Daoy (cell line): ENCODE measurements at places on chromosomes 5 and 9. TPM values are rescaled to one million over a fixed set of nuclear protein-coding genes. Genes with fewer than 3 reads are reported as not detected.

The SLC4A9 gene
- not detected in 2 replicates for total RNA-seq

The RANBP3L gene
- not detected in 2 replicates for total RNA-seq

The MLANA gene
- not detected in 2 replicates for total RNA-seq

The FAM153A gene
- not detected in 2 replicates for total RNA-seq

The CTXN3 gene
- not detected in 2 replicates for total RNA-seq

The SLC36A3 gene
- total RNA-seq: not detected in 2 replicates

The LCN15 gene
- total RNA-seq: not detected in 2 replicates

The ZBTB26 gene
- total RNA-seq: 3.0 and 6.4 TPM in 2 replicates

The CD74 gene
- total RNA-seq: not detected in 2 replicates

The RASGRF2 gene
- 0.54 and 1.1 TPM in 2 replicates for total RNA-seq

The NEURL1B gene
- total RNA-seq: 2.6 and 2.8 TPM in 2 replicates

The NTRK2 gene
- 0.29 and 0.54 TPM in 2 replicates for total RNA-seq

The NRARP gene
- 3.5 and 10.0 TPM in 2 replicates for total RNA-seq

The HMCN2 gene
- 0.06 TPM in 1 of 2 replicates, not detected in the other for total RNA-seq

The DMRT3 gene
- total RNA-seq: not detected in 2 replicates

The NMUR2 gene
- 0.30 TPM in 1 of 2 replicates, not detected in the other for total RNA-seq

The NDST1 gene
- total RNA-seq: 16.1 and 34.7 TPM in 2 replicates

The NPM1 gene
- total RNA-seq: 3,269 and 4,718 TPM in 2 replicates

The DENND4C gene
- 9.1 and 10.5 TPM in 2 replicates for total RNA-seq

The CAVIN4 gene
- 2.2 and 3.5 TPM in 2 replicates for total RNA-seq

The MPDZ gene
- total RNA-seq: 26.1 and 57.2 TPM in 2 replicates

The C5orf46 gene
- 2.6 TPM in 1 of 2 replicates, not detected in the other for total RNA-seq

The PCDHGA3 gene
- 0.57 TPM in 1 of 2 replicates, not detected in the other for total RNA-seq

The F12 gene
- total RNA-seq: 8.6 and 9.6 TPM in 2 replicates

The PKD2L2 gene
- not detected in 2 replicates for total RNA-seq

The MEIKIN gene
- not detected in 2 replicates for total RNA-seq

The SUSD3 gene
- 0.40 and 1.3 TPM in 2 replicates for total RNA-seq

The EGFLAM gene
- total RNA-seq: 5.5 and 7.4 TPM in 2 replicates

The BAAT gene
- total RNA-seq: 0.29 TPM in 1 of 2 replicates, not detected in the other

The TUSC1 gene
- total RNA-seq: not detected in 2 replicates

The CFAP90 gene
- 0.18 TPM in 1 of 2 replicates, not detected in the other for total RNA-seq

The FBP2 gene
- not detected in 2 replicates for total RNA-seq

The GMCL2 gene
- total RNA-seq: not detected in 2 replicates

The ACOT12 gene
- total RNA-seq: not detected in 2 replicates

The PITX1 gene
- total RNA-seq: 34.0 and 53.8 TPM in 2 replicates
